ENCODE measurements at places on chromosomes 12 and 14.
A peak's percentile ranks its signal among the peaks of the same experiment; 100 is the strongest.

DNA sequence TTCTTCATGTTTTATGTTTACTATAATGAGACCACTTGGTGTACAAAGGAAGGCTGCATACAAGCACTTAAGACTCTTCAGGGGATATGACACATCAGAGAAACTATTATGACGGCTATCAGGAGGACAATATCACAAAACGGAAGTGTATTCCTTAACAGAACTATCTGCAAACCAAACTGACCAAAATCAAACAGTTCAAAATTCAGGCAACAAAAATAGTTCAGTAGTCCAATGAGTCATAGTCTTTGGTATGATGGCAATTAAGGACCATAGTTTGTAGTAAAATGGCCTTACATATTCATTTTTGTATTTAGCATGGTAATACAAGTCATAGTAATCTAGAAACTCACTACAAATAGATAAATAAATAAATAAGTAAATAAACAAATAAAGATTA, 1638.7 kb upstream of the SEL1L start:
- DNase-seq: peak; percentile 50

DNA sequence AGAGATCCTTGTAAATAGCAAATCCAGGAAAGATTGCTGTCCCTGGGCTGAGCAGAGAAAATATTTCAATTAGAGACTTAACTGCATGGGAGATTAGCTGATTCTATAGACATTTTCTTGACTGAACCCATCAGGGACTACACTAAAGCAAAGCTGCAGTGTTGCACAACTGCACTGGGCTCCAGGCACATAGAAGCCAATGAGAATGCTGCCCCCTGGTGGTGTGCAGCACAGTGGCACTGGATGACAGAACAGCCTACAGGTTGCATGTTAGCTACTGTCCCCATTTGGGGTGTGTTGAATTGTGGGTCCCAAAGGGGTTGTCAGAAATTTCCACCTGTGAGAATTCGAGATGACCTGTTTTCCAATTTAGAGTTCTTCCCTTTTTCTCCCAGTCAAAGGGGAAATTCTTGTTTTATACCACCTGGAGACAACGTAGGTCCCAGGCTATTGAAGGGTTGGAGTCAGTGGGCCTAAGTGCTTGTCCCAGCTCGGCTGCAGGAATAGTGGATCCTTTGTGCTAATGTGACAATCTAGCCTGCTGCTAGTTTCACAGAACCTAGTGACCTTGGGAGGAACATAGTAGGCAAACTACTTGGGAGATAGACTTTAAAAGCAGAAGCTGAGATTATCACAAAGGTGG, 114.7 kb downstream of the SLC8A3 start:
- peak; percentile 32 for DNase-seq

GRCh38 chr14:96802963-96803362, 5.8 kb downstream of the VRK1 start:
- no peak for DNase-seq

DNA sequence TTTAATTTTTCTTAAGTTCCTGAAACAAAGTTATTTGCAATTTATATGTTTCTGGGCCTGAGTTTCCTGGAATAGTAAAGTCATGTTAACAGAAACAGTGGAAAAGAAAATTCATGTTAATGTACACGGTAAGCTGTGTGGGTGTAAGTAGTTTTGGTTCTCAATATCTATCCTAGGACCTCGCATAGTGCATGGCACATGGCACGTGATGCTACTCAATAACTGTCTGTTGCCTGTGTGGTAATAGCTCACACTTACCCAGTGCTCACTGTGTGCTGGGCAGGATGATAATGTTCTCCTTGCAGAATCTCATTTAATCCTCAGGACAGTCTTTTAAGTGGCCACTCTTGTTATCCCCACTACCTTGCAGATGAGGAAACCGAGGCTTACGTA, 100.7 kb downstream of the DUSP16 start:
- no peak for DNase-seq

DNA sequence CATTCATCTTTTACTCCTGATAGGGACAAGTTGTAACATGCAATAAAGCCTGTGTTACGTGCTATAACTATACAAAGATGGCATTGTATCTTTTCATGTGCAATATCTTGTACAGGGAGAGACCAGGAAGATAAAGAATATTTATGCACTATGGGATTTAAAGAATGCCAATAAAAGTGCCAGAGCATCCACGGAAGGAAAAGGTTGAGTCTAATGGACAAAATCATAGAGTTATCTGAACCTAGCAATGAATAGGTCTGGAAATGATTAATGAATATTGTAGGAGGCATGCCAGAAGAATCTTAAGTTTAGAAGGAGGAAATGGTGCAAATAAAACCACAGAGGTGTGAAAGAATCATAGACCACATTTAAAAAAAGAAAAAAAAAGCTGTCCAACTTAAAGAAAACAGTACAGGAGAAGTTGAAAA, 263.9 kb downstream of the KCNC2 start:
- DNase-seq: no peak

GRCh38 chr12:77214136-77214535, 148.8 kb upstream of the E2F7 start:
- peak; percentile 57 for DNase-seq

DNA sequence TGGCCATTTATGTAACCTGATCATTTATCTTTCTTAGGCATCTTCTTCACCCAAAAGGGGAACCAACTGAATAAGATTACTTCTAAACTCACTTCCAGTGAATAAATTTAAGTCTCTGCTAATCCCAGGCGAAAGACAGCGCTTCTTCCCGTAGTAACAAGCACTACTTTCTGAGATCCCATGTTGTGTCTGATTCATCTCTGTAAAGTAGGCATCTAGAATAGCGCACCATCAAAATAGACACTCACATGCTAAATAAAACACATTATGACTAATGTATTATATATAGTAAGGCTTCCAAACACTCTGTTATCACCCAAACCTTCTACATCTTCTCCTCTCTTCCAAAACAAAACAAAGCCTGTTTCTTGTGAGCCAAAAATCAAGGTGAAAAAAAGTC, 15.1 kb downstream of the GTF2A1 start:
- DNase-seq: no peak

DNA sequence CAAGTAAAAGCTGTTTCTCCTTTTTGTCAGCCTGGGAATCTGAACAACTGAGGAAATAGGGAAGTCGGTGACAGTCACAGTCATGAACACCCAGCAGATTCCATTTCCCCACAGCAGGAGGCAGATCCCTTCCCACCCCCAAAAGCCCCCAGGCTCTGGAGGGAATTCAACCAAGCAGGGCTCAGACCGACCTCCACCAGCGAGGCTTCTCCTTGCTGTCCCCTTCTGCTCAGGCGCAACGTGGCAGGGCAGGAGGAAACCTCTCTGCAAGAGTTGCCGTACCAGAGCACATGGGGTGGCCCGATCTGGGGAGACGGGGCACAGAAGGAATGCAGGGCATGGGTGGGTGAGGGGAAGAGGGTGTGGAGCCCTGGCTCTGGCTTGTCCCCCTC, 319 bp downstream of the GALNT6 start:
- DNase-seq: peak; percentile 48

DNA sequence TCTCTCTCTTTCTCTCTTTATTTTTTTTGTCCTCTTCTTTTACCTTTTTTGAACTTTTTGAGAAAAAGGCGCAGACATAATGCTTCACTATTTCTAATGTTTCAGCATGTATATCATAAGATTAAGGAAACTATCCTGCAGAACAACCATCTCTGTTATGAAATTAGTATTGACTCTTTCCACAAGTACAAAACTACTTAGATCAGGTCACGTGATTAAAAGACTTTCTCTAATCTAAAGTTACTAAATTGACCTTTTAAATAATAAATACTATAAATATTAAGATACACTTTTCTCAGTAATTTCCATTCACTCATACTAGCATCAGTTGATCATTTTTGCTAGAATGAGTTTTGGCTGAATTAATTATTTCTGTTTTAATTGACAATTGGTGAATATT, 844.5 kb upstream of the LRFN5 start:
- DNase-seq: no peak

DNA sequence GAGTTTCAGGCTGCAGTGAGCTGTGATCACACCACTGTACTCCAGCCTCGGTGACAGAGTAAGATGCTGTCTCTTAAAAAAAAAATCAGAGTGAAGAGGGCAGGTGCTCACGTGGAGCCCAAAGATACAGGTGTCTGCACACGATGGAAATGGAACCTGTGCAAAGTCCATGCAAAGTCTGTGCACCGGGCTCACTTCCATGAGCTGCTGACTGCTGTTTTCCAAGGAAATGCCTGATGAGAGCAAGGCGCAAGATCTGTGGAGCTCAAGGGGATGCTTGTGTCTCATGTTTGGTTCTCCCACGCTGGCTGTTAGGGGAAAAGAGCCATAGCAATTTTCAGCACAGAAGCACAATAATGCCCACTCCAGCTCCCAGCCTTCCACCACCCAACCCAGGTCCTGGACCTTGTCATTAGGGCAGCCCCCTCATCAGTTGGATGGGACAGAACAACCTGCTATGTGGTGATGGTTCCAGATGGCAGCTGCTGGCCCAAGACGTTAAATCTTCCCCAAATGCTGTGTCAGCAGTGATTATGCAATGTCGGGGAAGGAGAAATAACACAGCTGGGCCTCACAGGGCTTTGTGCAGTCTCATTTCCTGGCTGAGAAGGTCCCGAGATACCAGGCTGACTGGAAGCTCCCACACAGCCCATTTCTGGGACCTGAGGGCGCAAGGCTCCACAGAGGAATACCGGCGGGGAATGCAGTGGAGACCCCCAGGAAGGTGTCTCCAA, 27.9 kb upstream of the DICER1 start:
- DNase-seq: peak; percentile 54

- DNase-seq: peak; percentile 82
These were observed 10.6 kb upstream of the PYGL start for GRCh38 chr14:50954811-50955372.

DNA sequence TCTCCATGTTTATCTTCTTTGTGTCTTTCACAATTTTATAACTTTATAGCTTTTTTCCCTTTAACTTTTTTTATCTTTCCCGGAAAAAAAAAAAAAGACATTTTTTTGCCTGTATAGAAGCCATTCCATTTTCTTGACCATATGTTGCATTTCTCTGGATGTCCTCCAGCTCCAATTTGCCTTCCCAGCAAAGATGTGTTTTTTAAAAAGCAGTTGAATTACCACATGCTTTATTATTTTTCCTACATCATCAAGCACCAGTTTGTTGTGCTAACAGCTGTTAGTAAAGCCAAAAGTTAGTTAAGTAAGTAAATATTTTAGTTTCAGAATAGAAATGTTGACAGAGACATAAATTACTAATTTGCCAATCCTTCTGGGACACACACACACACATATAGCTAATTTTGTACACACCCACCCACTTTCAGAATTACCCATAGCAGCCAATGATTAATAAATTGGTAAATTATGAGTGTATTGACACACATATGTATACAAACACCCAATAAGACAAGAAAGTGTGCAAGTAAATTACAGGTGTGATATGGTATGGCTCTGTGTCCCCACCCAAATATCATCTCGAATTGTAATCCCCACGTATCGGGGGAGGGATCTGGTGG, 118.3 kb downstream of the SLC38A6 start:
- no peak for DNase-seq

DNA sequence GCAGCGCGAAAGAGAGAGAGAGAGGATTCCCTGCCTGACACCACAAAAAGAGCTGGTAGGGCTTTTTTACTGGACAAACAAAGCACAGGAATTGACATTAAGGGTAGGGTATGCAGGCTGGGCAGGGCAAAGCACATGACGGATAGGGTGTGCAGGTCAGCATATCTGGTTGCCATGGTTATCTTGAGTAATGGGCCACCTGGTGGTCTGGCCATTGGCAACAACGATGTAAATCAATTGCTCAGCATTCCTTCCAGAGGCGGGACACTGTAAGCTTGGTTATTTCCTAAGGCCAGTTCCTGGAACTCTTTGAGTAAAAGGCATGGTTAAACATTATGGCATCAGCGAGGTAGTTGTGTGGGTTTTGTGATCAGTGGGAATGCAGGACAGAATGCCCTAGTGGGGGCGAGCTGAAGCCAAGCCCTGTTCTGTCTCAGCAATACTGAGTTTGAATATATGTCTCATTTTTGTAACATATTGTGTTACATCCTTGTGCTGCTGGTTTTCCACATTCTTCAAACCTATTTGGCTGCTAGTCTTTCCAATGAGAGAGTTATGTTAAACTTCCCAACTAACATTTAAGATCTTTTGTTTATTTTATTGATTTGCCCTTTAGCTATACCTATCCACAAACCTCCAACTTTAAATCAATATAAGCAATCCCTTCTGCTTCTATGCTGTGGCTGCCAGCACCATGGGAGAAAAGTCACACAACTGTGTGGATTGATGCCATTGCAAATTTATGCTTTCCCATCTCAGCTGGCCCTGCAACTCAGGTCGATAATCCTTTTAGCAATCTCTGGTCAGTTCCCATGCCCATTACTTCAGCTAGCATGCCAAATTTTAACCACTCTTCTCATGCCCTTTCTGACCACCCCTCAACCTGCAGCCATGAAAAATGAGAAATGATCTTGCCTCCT, 396.7 kb upstream of the PDE3A start:
- DNase-seq: no peak

- DNase-seq: no peak
These were observed 10.7 kb upstream of the BHLHE41 start for GRCh38 chr12:26135571-26135970.

DNA sequence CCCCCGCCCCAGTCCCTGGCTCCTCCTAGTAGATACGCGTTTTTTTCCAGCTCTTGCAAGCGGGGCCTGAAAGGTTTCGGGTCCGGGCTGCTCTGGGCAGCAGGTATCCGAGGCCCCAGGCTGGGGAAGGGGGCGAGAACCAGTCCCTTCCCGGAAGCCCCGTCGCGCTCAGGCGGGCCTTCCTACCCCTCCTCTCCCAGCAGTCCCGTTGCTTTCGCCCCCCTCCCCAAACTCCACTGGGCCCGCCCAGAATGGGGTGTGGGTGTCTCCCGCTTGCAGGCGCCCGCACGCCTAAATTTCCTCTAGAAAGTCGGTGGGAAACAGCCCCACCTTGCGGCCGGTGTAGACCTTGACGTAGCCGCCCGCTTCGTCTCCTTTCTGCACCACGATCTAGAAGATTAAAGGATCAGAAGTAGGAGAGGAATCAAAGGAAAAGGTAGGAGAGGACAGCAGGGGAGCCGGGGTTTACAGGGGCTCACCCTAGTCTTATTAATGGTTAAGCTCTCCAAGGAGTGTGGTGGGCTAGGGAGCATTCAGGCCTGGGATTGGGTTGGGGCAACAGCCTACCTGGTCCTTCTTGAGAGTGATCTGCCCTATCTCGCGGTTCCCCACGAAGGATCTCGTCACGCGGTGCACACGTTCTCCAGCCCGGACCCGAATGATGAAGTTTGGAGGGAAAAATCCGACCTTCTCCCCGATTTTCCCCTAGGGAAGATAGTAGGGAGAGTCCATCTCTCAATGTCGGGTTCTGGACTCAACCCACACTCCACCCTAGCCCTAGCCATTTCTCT, 7.3 kb downstream of the STAC3 start:
- peak; percentile 49 for DNase-seq

- no peak for DNase-seq
These were observed 16.1 kb upstream of the CCDC85C start for GRCh38 chr14:99619835-99620834.

GRCh38 chr12:28144059-28144458, 46.2 kb upstream of the CCDC91 start:
- DNase-seq: no peak
